Hepatic stellate cell (primary cell): ENCODE measurements at places on chromosomes 6 and 20.
A peak's percentile ranks its signal among the peaks of the same experiment; 100 is the strongest.

- DNase-seq: no peak
Observed at GRCh38 chr20:1364106-1364505, 28.7 kb downstream of the FKBP1A start.

GRCh38 chr6:167951781-167952511 lies 45.5 kb upstream of the KIF25 start:
- DNase-seq: no peak

DNA sequence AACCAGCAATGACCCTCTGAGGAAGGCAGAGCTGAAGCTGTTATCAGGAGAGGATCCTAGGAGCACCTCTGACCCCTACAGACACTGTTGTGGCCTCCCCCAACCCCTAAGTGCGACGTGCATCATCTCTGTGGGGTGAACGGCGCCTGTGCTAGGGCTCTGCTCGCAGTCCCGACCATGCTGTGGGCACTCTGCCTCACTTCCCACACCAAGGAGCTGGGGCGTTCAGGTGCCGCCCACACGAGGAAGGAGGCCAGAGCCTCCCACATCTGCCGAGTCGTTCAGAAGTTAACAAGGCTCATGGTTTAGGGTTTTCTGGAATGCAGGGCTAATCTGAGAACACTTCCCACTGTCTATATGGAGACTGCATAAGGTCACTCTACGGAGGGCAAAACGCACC lies 62.1 kb downstream of the GINS1 start:
- DNase-seq: no peak

DNA sequence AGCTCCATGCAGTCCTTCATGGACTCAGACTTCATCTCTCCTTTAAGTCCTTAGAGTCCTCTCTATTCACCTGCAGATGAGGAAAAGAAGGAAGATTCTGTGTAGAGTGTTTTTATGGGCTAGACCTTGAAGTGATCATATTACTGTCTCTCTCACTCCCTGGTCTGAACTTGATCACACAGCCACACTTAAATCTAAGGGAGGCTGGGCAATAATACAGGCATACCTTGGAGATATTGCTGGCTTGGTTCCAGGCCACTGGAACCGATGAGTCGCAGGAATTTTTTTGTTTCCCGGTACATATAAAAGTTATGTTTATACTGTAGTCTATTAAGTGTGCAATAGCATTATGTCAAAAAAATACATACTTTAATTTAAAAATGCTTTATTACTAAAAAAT lies 59.2 kb upstream of the FOXO3 start:
- DNase-seq: no peak

- DNase-seq: no peak
Observed at GRCh38 chr20:49637046-49637637, 69.2 kb upstream of the PTGIS start.

DNA sequence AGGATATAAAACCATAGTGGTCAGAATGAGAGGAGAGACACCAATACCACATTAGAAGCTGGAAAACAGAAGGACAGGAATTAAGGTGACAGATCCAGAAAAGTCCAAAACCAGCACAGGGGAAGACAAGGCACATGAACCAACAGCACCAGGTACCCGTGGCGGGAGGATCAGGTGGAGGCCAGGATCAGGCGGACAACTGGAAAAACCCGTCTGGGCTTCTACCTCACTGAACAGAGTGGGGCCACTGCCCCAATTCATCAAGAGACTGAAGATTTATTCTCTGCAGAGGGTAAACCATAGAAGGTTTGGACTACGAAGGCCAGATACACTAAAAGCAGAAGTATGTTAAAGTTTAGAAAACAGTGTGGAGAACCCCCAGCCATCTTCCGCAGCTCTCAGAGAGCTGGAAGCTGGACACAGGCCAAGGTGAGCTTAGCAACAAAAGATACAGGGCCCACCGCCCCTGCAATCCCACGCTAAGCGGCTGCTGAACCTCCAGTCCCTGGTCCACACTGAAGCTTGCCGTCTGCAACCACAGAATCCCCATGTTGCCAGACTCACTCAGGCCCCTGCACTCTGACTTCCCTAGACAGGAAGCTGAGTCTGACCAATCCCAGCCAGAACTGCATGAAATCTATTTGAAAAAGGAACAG lies 29.9 kb downstream of the ABHD12 start:
- peak; percentile 46 for DNase-seq

GRCh38 chr6:3405182-3405518 lies 51.7 kb downstream of the SLC22A23 start:
- no peak for DNase-seq

DNA sequence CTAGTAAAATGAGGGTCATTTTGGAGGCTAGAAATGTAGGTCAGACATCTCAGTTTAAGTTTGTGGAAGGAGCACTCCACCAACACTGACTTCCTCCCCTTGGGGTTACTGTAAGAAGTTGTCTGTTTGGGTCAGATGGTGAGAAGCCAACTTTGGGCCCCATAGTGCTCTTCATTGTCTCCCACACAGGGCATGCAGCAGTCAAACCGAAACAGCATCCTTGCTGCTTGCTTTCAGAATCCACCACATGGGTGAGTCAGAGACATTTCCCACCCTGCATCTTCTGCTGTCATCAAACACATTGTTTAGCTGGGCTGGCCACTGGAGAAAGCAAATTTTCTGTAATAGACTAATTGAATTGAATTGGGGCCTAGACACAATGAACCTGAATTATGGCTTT lies 16.8 kb downstream of the IL17F start:
- DNase-seq: no peak

- no peak for DNase-seq
Observed at GRCh38 chr20:61798632-61799031, 267.0 kb downstream of the TAF4 start.

GRCh38 chr6:109958626-109959025 lies 19.5 kb upstream of the GPR6 start:
- DNase-seq: no peak

- DNase-seq: no peak
Observed at GRCh38 chr6:160101277-160102205, 20.1 kb upstream of the SLC22A1 start.

GRCh38 chr6:7632501-7633290 lies 42.7 kb downstream of the SNRNP48 start:
- no peak for DNase-seq

- no peak for DNase-seq
Observed at GRCh38 chr6:131858765-131859415, 51.1 kb downstream of the ENPP1 start.

DNA sequence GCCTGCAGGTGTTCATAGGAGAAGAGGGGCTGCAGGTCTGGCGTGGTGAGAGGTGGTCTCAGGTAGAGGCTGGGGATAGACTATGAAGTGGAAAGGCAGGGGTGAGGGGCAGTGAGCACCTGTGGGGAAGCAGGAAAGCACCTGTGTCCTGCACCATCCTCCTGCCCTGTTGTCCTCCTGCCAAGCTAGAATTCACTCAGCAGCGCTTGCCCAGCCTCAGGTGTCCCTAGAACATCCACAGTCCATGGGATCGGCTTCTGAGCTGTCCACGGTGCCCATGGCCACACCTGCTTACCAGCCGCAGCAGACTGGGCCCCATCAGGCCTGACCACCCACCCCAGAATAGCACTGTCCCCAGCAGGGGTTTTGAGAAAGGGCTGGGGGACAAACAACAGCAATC lies 456.2 kb upstream of the SULF2 start:
- no peak for DNase-seq

- no peak for DNase-seq
Observed at GRCh38 chr6:37548067-37548674, 48.5 kb upstream of the CCDC167 start.

DNA sequence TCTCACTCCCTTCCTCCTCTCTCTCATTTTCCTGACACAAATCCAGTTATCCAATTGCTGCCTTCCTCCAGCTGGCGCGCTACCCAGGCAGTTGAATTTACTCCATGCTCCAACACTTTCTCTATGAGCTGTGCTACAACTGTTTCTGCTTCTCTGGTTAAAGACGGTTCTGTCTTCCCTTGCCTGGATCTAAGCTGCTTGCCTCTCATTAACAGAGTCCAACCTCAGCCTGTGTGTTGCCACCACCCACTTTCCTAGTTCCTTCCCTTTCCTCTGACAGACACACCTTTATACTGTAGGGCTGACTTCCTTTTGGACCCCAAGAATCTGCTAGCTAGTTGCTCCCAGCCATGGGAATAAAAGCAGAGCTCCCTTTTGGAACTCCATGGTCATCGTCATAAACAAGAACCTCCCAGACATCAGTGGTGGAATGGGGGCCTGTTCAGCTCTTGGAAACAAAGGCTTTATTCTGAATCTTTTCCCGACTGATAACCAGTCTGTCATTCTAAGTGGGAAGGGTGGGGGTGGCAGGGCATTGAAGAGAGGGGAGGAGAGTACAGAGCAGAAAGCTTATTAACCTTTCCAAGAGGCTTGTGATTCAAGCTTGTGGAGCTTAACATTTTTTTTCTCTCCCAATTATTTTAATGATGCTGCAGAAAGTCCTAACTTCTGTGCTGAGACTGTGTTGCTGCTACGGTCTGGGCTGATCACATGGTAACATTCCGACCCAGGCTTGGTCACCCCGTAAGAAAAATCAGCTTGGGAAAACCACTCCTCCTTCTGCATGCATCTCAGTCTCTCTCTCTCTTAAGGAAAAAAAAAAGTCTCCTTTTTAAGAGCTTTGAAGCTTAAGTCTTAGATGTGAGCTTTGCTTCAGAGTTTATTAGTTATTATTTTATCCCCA lies 31.3 kb upstream of the BMP2 start:
- no peak for DNase-seq

GRCh38 chr6:37038292-37039198 lies 33.1 kb downstream of the FGD2 start:
- DNase-seq: no peak

- DNase-seq: no peak
Observed at GRCh38 chr20:4601630-4602296, 119.9 kb upstream of the PRND start.

- no peak for DNase-seq
Observed at GRCh38 chr6:89776583-89777233, 42.9 kb downstream of the MDN1 start.

- DNase-seq: no peak
Observed at GRCh38 chr6:66278115-66278514, 571.1 kb upstream of the EYS start.

DNA sequence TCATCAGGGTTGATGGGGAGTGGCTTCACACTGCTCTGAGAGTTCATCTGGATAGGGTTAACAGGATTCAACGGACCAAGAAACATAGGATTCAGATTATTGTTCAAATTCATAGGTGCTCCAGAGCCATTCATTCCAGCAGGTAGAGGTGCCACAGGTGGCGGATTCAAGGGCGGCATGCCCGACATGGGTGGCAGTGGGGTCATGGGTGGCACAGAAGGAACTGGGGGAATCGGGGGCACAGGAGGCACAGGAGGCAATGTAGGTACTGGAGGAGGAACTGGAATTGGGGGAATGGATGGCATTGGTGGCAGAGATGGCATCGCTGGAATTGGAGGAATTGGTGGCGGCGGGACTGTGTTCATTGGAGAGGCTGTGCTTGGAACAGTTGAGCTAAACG lies 10.3 kb downstream of the CPNE1 start:
- DNase-seq: no peak

GRCh38 chr20:36883977-36884535 lies 8.1 kb downstream of the TLDC2 start:
- DNase-seq: no peak

DNA sequence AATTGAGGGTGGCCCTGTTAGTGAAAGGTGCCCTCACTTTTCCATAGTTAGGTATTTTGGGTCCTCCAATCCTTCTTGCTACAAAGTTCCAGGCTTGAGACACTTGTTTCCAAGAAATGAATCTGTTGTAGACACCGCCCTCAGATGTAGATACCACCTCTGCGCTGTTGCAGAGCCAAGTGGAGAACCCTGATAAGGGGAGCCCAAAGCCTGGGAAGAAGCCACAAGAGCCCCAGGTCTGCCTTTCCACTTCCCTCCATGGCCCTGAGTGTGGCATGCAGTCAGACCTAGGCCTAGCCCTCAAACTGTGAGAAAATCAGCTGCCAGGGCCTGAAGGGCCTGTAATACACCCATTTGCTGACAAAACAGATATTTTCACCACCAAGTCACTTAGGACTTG lies 37.1 kb downstream of the DTD1 start:
- no peak for DNase-seq

- peak; percentile 22 for DNase-seq
Observed at GRCh38 chr6:135909737-135910387, 58.4 kb downstream of the PDE7B start.

GRCh38 chr6:62652692-62653328 lies 366.8 kb upstream of the KHDRBS2 start:
- DNase-seq: no peak

DNA sequence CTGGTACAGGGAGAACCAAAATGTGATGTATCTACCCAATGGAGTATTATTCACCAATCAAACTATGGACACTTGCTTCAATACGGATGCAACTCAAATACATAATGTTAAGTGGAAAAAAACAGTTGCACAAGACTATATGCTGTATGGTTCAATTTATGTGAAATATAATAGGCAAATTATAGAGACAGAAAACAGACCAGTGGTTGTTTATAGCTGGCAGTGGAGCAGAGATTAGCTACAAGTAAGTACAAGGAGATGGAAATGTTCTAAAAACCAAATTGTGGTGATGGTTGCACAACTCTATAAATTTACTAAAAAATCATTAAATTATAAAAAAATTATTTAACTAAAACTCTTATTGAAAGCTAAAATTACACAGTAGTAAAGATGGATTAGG lies 113.2 kb downstream of the PRDM1 start:
- no peak for DNase-seq

DNA sequence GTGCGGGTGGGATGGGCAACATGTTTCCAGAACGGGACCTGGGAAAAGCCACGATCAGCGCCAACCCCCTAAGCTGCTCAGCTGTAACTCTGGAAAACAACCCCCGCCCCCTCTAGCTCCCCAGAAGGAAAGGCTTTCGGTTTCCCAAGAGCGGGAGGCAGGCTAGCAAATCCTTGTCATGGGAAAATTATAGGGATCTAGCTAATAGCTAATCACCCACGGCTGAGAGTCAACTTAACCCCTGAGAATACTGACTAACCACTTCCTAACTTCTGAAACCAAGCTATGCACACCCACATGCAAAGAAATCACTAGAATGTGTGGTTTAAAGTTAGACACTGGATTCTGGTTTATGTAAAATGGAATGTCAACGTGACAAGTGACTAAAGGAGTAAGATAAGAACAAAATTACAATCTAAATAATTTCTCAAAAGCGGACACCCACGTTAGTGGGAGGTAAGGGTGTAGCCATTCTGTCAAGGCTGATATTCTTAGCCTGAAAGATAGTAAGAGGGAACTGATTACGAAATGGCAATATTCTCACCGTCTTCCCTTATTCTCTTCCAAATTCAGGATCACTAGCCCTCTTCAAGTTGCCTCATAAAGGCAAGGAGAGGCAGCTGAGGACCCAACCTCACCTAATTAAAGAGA lies 20.1 kb downstream of the JAG1 start:
- no peak for DNase-seq

GRCh38 chr20:20881808-20882207 lies 169.4 kb upstream of the RALGAPA2 start:
- DNase-seq: no peak

- no peak for DNase-seq
Observed at GRCh38 chr6:140182821-140183220, 808.4 kb upstream of the CITED2 start.

- no peak for DNase-seq
Observed at GRCh38 chr6:74015427-74015826, 319.4 kb downstream of the CD109 start.
